ENCODE measurements at places on chromosomes 1 and 21.

DNA sequence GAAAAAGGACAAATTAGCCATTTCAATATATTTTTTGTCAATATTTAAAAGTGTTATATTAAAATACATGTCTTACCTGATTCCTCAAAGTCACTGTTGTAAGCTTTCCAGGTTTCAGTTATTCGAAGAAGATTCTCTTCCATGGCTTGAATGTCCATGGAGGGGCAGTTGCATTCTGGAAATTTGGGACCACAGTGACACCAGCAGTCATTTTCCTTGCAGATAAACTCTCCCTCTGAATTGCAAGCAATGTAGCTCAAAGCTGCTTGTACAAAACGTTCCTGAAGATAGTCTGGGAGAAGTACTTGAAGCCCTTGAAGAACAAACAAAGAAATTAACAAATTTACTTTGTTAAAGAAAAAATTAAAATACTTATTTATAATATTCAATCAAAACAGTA lies 251.7 kb downstream of the BRINP3 start:
- no peak for DNase-seq

GRCh38 chr1:33097137-33097611 lies 16.2 kb downstream of the AZIN2 start:
- no peak for DNase-seq

- no peak for DNase-seq
Measured at GRCh38 chr21:44872649-44873355, 688 bp downstream of the PTTG1IP start.

- no peak for DNase-seq
Measured at GRCh38 chr1:116465477-116465844, 92.4 kb downstream of the ATP1A1 start.

GRCh38 chr1:217133092-217133491 lies 409.9 kb upstream of the ESRRG start:
- DNase-seq: no peak

- DNase-seq: no peak
Measured at GRCh38 chr1:160836981-160837557, 25.6 kb downstream of the CD244 start.

DNA sequence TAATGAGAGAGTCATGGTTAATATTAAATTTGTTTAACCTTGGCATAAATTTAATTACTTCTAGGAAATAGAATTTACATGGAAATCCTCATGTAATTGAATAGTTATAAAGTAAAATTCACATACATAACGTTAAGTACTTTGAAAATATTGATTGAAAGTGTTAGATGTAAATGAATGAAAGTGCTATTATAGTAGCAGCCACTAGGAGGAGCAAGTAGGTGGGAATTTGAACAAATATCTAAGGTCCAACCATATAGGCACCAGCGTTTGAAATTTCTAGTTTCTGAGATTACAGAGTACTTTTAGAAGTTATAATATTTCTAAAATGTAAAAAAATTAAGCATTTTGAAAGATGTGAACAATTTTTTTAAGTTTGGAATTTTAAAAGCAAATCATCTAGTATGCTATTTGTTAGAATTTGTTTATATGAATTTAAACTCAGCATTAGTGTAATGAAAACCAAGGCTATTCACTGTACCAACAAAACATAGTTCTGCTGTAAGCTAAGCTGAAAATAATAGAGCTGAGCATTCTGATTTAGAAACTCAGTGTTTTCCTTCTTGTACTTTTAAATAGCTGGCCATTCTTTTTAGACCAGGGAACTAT lies 3.3 kb downstream of the B3GALT2 start:
- DNase-seq: no peak

- no peak for DNase-seq
Measured at GRCh38 chr1:172679000-172679772, 20.3 kb downstream of the FASLG start.

DNA sequence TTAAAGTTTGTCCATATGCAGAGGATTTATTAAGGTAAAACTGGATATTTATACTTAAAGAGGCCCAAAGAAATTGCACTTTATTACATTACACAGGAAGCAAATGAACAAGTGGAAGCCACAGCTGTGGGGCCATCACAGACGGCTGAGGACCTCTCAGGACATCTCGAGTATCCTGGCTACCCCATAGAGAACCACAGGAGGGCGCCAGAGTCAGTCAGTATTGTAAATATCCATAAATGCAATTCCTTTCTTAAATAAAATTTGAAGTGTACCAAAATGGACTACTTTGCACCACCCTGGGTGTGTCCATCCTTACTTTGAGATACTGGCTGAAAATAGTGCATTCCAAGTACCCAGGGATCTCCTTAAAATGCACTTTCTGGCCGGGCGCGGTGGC lies 257.2 kb downstream of the MRPL39 start:
- DNase-seq: no peak
